ENCODE measurements at places on chromosomes 4 and X.

GRCh38 chr4:161457311-161457710 is 706.5 kb downstream of the FSTL5 start:
- no peak for DNase-seq

GRCh38 chrX:23694606-23695005 is 27.3 kb downstream of the PRDX4 start:
- peak; percentile 11 for DNase-seq

DNA sequence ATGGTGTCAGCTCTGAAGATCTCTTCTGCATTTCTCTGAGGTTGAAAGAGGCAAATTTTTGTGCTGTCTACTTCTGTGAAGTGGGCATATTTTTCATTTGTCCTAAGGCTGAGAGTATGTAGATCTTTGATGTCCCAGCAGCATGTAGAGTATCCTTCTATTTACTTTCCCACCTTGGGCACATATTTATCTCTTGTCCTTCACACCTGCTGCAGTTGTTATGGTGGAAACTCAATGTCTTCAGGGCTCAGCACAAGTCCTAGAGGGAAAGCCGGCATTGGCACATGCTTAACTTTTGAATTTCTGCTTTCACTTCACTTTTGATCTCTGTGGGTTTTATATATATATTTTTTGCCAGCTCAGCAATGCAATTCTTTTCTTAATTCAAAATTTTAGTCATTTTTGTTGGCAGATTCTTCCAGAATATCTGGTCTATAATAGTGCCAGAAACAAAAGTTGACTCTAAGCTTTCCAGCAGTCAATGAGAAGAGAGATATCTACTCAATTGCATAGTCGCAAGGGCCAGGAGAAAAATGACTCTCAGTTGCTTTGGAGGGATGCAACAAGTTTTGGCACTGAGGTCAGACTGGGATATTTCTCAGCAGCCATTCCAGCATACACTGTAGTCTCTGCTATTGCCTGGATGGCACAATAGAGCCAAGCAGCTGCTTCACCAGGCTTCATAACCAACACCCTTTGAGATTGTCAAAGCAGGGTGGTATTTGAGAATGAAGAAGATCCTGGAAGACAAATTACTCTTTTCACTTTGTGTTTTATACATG is 127.8 kb upstream of the FAT1 start:
- no peak for DNase-seq

DNA sequence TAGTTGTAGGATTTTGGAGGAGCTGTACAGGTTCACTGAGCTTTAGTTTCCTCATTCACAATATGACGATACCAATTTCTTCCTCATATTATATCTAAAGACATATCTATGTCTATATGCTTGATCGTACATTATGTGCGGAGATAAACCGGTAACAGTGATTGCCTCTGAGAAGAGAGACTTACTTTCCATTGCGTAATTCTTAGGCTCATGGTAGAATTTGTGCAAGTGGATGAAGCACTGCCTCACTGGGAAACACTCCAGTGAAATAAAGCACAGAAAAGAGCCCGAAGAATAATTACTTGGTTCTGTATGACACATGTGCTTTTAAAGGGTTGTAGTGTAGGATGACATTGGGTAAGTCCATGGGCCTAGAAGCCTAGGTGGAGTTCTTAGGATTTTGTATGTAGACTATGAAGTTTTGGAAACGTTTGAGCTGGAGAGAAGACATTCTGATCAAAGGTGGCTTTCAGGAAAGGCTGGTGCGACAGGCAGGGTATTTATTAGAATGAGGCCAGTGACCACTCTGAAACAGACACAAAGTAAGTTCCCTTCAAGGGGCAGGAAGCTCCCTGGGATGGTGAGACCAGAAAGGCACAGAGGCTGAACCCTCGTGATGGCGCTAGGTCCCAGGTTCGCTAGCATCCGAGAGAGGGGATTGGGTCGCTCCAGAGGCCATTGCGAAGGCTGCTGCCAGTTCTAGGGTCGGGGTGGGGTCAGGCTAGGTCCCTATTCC is 649 bp upstream of the VBP1 start:
- no peak for DNase-seq

GRCh38 chr4:169963998-169964397 is 62.2 kb downstream of the MFAP3L start:
- no peak for DNase-seq

- no peak for DNase-seq
These were observed 174.4 kb upstream of the FGF13 start for GRCh38 chrX:138885886-138886285.

DNA sequence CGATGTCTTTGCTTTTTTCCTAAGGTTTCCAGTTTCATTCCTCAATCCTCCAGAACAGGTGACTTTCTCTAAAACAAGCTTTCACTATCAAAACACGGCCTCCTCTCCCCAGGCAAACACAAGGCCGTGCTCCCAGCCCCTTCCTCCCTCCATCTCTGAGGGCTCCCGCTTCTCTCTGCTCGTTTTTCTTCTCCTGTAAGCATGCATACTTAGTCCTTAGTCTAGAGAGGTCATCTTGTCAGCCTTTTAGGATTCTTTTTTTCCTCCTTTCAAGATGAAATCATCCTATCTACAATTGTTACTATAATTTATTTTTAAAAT is 18.7 kb downstream of the DCTD start:
- no peak for DNase-seq

- no peak for DNase-seq
These were observed 56.0 kb upstream of the LRAT start for GRCh38 chr4:154687840-154688239.

DNA sequence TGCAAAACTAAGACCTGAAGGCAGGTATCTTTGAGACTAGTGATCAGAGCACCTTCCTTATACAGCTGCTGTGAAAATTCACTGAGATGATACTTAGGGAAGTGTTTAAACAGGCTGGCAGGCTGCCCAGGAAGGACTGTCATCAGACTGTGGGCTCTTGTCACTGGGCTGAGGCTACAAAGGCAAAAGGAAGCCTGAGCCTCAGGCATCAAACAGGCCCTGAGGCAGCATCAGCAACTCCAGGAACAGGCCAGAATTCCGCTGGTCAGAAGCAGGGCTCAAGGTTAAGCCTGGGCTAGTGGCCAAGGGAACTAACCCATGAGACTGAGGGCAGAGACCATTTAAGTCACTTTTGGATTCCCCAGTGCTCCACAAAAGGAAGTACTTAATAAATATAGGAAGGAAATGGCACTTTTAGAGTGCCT is 12.8 kb downstream of the PJA1 start:
- no peak for DNase-seq

DNA sequence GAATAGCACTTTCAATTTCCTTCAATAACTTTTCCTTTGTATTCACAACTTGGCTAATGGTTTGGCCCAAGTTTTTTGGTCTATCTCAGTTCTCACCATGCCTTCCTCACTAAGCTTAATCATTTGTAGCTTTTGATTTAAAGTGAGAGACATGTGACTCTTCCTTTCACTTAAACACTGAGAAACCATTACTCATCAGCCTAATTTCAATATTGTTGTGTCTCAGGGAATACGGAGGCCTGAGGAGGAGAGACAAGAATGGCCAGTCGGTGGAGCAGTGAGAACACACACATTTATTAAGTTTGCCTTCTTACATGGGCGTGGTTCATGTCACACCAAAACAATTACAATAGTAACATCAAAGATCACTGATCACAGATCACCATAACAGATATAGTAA is 56.7 kb downstream of the TSPAN5 start:
- DNase-seq = peak; percentile 26

DNA sequence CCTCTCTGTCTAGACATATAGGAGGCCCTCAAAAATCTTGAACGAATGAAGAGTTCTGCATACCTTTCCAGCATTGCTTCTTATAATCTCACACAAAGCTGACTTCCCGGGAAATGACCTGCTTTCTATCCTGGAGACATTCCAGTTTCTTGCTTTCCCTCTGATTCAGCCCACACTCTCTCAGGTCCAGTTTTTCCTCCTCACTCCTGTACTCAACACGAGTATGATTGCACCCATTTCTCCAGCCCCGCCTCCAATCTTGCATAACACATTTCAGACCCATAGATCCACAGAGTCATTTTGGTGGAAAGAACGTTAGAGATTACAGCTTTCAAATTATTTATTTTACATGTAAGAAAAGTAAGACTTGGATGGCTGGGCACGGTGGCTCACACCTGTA is 127.5 kb upstream of the TLR3 start:
- DNase-seq = no peak

GRCh38 chr4:120765260-120765680 is 157.3 kb downstream of the PRDM5 start:
- DNase-seq = no peak

- DNase-seq = no peak
These were observed 32.8 kb downstream of the WNK3 start for GRCh38 chrX:54325077-54325476.

GRCh38 chr4:60133375-60133774 is 1066.8 kb upstream of the ADGRL3 start:
- no peak for DNase-seq

GRCh38 chrX:153700376-153700945 is 12.7 kb downstream of the SLC6A8 start:
- DNase-seq = no peak

- DNase-seq = no peak
These were observed 621.9 kb downstream of the TECRL start for GRCh38 chr4:63787326-63787725.

DNA sequence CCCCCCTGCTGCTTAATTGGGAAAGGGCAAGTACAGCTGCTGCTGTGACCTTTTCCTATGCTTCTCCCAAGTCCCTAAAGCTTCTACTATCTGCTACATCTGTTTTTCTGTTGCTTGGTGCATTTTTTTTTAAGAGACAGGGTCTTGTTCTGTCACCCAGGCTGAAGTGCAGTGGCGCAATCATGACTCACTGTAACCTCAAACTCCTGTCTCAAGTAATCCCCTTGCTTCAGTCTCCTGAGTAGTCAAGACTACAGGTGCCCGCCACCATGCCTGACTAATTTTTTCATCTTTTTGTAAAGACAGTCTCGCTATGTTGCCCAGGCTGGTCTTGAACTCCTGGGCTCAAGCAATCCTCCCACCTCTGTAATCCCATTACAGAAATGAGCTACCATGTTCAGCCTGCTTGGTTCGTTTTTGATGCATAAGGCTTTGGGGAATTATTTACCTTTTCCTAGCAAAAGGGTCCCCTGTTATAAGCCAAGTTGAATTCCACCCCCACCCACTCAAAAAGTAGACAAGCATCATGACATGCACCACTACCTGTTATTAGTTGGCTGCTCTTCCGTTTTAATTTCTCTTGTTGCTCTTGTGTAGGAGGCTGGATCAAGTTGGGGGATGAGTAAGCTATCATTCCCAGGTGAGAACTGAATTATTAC is 39.6 kb downstream of the DGKK start:
- DNase-seq = no peak

GRCh38 chr4:7722766-7723387 is 216.8 kb downstream of the AFAP1 start:
- DNase-seq = no peak

- DNase-seq = no peak
These were observed 137.7 kb upstream of the RAPGEF2 start for GRCh38 chr4:158965226-158965625.

DNA sequence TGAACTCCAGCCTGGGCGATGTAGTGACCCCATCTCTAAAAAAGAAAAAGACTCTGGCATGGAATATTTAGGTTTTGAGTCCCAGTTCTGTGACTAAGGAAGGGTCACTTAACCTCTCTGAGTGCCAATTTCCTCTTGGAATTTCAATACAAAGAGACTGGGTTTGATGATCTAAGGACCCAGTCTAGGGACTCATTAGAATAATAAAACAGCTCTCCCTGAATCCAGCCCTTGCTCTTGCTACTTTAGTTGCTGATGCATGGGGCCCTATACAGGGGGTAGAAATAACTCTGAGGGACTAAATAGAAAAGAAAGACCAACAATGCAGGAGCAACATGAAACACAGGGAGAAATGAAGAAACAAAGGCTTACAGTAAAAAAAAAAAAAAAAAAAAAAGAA is 12.6 kb downstream of the C4orf54 start:
- no peak for DNase-seq

DNA sequence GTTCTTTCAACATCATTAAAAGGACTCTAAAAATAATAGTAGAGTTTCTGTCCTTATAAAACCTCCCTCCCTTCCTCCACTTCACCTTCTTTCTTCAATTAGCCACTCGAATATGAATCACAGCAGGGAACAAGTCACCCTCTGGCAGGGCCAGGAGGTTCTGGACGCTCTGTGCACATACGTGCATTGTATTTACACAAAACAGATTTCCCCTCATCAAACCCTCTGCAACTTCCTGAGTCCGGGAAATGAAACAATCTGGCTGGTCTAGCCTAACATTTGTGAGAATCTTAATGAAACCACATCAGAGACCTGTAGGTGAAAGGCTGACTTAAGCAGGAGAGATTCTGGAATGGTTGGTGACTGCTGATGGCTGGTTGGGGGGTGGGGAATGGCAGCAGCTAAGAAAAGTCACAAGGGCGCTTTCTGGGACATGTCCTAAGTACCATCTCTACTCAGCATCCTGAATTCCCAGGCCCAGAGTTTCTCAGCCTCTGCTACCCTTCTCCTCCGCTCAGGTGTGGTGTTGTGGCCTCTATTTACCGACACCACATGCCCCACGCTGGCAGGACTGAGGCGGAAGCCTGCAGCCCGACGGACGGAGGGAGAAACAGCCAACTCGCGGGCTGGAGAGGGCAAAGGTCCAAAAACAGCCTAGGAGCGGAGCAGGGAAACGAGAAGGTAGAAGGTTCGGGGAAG is 1.0 kb downstream of the ZDHHC9 start:
- DNase-seq = no peak

DNA sequence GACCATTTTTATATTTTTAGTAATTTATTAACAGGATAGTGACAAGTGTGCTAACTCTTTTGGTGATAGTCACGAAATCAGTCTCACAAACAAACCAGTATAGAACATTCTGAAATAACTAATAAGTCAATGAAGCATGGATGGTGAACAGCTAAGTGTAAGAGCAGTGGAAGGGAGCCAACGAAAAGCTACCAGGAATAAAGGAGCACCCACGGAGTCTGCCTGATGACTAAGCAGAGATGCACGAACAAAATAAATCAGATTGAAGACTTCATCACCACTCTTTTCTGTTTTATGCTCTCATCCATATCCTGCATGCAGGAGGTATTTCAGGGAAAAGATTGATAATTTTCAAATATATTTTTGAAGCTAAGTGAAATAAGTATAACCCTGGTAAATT is 891.1 kb upstream of the HS3ST1 start:
- no peak for DNase-seq

Data from stimulated activated CD4-positive, alpha-beta T cell treated with anti-CD3 and anti-CD28 coated beads, TNF-alpha, amount 100 ng/mL, for 24 hours (primary cell).